OCI-LY7 (cell line): ENCODE measurements at places on chromosomes 3 and 15. TPM values are rescaled to one million over a fixed set of nuclear protein-coding genes. Genes with fewer than 3 reads are reported as not detected.

GRCh38 chr3:77464111-77464688 is 424.3 kb downstream of the ROBO2 start:
- no peak for DNase-seq

DNA sequence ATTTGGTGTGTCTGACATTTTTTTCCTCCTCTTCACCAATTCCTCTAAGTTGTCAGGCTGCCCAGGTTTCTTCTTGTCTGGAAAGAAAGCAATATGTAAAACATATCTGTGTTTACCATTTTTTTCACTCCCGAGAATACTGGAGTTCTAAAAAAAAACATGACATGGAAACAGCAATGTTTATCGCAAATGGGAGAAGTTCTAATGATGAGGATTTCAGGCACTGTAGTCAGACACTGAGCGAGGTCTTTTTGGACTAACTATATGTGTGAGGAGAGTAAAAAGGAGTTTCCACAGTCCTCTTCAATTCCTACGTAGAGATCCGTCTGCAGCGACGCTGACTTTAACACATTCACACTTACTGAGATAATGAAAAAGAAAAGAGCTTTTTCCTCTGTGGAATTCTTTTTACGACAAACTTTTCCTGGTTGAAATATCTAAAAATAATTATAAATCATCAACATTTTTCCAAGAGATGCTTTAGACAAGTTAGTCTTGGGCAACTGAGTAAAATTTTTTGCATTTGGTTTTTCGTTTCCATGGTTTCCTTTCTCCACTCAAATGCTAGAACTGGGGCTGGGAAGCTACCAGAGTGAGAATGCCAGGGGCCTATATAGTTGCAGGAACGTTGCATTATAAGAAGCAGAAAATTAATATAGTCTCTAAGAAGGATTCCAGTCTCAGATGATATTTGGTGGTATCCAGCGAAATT is 8.4 kb upstream of the SETMAR start:
- DNase-seq, result no peak

DNA sequence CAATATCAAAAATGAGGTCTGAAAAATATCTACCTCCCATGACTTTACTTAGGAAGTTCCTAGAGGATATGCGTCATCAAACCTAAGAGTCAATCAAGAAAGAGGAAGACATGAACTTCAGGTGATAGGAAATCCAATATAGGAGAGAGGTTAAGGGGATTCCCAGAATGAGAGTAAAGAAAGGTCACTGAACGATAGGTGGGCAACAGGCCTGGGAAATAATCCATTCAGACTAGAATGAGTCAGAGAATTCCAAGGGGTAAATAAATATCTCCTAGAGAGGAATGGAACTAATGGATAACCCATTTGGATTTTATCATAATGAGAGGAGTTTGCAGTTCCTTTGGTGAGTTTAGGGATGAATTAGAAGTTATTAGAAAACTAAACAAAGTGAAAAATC is 131.1 kb upstream of the NUDT16 start:
- no peak for DNase-seq

DNA sequence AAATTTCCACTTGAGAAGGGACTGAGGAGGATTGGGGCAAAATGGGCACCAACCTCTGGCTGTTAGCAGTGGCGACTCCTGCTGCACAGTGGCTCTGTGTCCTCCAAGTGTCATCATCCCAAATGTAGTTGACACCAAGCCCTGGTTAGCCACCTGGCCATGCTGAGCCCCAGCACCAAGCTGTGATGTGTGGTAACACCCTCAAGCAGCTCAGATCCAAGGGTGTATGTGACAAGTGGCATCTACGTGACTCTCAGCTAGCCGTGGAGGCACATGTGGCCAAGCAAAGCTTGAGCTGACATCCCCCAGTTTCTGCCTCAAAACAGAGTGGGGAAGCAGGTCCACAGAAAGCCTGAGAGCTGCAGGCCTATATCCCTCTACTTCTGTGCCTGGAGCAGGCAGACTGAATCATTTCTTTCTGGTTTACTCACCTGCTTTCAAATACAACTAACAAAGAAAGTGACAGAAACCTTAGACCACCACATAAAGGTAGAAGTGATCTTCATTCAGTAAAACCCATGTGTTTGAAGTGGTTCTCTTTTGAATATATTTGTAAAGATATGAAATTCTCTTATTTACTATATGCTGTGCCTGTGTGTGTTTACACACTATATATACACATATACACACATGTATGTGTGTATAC is 40.0 kb downstream of the FOXP1 start:
- DNase-seq, result peak; percentile 68

- peak; percentile 14 for DNase-seq
Measured at GRCh38 chr3:128492671-128493569, at the start of gene GATA2. Gene GATA2, minus strand, starts transcription at chr3:128493201. Its CDS starts 6,170 bp downstream, at chr3:128487031.

GRCh38 chr15:52109559-52110451 is 2.8 kb downstream of the BCL2L10 start:
- DNase-seq, result peak; percentile 14

DNA sequence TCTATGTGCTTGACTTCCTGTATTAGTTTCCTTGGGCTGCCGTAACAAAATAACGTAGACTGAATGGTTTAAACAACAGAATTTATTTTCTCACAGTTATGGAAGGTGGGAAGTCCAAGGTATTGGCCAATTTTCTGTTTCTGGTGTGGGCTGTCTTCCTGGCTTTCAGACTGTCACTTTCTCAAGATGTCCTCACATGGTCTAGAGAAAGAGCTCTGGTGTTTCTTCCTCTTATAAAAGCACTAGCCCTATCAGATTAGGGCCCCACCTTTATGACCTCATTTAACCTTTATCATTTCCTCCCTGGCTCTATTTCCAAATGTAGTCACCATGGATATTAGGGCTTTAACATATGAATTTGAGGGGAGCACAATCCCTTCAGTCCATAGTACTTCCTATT is 54.6 kb downstream of the SPRED1 start:
- no peak for DNase-seq

GRCh38 chr15:58492661-58493397 is 61.0 kb downstream of the LIPC start:
- no peak for DNase-seq

DNA sequence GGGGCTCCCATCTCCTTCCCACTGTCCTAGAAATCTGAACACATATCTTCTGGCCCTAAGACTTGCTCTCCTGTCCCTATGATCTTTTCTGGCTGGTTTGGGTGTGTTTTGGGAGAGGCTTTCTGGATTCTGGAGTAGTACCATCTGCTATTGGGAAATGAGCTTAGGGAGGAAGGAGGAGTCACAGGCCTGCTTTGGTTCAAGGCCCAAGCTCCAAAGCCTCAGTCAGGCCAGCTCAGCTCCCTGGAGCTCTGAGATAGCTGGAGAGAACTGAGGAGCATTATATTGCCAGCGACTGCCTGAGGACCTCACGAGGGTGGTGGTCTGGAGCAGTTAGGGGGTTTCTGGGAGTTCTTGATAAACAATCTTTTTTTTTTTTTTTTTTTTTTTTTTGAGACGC is 18.7 kb downstream of the RASGRF1 start:
- no peak for DNase-seq

DNA sequence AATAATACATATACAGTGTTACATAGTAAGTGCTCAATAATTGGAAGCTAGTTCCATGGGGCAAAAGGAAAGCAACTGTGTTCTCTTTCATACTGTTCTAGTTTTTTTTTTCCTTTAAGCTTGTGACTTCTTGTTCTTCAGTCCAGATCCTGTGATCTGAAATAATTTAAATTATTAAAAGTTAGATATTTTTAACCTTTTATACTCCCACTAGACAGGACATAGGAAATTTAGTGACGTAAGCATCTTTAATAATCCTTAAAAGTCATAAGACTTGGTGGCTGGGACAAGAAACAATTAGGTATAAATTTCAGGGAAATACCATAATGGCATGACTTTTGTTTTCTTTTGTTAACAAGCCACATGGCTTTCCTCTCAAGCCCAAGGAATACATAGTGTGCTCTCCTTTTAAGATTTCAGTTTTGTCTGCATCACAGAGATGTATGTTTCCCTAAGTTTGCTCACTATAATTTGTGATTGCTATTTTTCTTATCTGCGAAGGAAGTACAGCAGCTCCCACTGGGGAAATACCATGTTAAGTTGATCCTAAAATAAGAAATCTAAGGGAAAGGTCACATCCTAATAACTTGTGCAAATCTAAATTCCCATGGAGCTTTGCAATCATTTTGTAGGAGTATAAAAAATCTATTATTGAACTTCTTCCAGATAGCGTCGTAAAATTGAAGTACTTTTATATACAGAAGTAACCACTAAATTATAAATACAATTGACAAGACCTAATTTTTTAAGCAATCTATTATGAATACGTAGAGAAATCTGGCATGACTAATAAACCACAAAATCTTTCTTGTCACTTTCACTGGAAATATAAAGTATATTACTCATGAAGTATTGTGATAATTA is 30.1 kb downstream of the PPARG start:
- DNase-seq, result no peak

DNA sequence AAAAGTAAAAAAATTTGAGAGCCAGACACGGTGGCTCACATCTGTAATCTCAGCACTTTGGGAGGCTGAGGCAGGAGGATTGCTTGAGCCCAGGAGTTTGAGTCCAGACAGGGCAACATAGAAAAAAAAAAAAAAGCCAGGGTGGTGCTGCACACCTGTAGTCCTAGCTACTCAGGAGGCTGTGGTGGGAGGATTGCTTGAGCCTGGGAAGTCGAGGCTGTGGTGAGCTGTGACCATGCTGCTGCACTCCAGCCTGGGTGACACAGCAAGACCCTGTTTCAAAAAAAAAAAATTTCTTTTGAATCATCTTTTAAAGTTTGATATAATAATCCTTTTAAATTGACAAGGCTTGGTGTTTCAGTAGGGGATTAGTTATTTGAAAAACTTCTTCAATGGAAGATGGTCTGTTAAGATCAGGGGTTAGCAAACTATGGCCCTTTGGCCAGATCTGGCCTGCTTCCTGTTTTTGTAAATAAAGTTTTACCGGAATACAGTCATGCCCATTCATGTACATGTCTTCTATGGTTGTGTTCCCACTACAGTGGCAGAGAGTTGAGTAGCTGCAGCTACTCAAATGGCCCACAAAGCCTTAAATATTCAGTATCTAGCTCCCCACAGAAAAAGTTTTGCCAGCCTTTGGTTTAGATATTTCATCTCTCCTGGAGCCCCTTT is 28.9 kb downstream of the CDAN1 start:
- DNase-seq, result no peak

DNA sequence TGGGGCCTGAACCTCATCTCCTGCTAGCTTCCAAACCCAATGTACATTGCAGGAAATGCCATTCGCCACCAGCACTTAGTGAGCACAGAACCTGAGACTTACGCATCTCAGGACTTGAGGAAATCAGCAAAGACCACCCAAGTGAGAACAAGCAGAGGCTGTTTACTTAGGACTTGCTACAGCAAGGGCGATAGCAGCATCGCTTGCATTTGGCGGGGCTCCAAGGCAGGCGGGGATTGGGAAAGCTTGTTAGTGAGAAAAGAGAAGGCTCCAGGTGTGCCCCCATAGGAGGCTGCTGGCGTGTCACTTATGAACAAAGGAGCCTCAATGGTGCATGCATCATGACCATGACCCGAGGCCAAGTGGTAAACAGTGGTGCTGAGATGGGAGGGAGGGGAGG is 19.7 kb downstream of the SLC6A20 start:
- no peak for DNase-seq

DNA sequence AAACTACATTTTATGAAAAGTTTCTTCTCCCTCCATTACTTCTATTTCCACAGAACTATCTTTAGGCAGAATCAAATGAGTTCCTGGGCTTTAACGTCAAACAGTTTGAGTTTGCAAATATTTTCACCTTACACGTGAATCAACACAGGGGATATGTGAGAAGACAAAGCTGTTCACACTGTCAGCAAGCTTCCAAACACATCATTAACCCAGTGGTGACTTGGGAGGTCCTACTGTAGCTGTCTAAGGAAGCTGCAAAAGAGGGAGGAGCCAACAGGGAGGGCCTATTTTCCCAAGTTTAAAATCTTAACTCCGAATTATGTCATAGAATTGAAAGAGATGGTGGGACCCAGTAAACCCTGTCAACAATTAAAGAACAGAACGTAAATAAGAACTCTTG is 337.8 kb upstream of the DNAJC19 start:
- DNase-seq, result no peak

- DNase-seq, result no peak
Measured at GRCh38 chr3:108461661-108462111, 48.7 kb downstream of the MYH15 start.

DNA sequence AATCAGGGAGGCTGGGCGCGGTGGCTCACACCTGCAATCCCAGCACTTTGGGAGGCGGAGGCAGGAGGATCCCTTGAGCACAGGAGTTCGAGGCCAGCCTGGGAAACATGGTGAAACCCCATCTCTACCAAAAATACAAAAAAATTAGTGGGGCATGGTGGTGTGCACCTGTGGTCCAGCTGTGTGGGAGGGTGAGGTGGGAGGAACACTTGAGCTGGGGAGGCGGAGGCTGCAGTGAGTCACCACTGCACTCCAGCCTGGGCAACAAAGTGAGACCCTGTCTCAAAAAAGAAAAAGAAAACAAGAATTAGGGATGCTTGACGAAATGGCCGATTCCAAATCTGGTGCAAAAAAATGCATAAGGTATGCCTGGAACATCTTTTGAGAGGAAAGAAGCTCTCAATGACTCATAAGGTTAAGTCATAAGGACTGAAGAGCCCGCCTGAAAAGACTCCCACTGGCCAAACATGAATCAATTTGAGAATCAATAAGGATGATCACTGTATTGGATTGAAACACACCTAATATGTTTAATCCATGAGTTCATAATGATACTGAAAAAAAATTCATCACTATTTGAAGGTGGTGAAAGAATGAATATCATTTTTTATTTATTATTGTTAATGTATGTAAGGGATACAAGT is 27.7 kb downstream of the BLM start:
- DNase-seq, result no peak

GRCh38 chr3:24915639-24916038 is 421.0 kb upstream of the THRB start:
- DNase-seq, result no peak

DNA sequence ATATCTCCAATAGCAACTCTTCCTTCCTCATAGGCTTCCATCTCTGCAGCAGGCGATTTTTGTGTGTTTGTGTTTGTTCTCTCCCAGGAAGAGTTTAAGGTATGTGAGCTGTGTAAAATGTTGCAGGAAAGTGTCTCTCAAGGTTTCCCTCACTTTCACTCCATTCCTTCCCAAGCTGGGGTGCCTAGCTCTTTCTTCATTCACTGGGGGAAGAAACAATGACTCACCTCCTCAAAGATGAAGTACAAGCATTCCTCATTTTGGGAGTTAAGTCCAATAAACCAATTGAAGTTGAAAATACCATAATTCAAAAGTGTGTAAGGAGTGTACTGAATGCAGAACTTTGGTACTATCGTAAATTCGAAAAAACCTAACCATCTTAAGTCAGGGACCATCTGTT is 422.7 kb upstream of the CFAP20DC start:
- no peak for DNase-seq

DNA sequence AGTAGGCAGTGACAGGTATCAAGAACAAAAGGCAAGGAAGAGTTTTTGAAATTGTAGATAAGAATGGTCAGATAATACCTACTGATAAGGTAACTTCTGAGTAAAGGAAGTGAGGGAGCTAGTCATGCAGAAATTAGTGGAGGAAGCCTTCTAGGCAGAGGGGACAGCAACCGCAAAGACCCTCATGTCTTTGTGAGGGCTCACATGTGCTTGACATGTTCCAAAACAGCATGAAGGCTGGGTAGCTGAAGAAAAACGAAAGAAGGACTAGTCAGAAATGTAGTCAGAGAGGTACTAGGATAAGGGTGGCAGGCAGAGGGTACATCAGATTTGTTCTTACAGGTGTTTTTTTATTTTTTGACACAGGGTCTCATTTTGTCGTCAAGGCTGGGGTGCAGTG is 5.3 kb downstream of the SIN3A start:
- peak; percentile 34 for DNase-seq

Gene BFSP2
- total RNA-seq, result 19.2 and 25.1 TPM in 2 replicates

Gene GOLGA8K
- 0.46 TPM in 1 of 2 replicates, not detected in the other for total RNA-seq

Gene TMEM207
- not detected in 2 replicates for total RNA-seq

Gene LCTL
- not detected in 2 replicates for total RNA-seq

Gene TGM5
- not detected in 2 replicates for total RNA-seq

Gene UBA7
- 14.2 and 14.7 TPM in 2 replicates for total RNA-seq

Gene CLDN18
- total RNA-seq, result not detected in 2 replicates
